Stimulated activated CD8-positive, alpha-beta memory T cell treated with anti-CD3 and anti-CD28 coated beads, Interleukin-7, amount 100 ng/mL, for 1 hour (primary cell): ENCODE measurements at places on chromosomes 3 and 15.

DNA sequence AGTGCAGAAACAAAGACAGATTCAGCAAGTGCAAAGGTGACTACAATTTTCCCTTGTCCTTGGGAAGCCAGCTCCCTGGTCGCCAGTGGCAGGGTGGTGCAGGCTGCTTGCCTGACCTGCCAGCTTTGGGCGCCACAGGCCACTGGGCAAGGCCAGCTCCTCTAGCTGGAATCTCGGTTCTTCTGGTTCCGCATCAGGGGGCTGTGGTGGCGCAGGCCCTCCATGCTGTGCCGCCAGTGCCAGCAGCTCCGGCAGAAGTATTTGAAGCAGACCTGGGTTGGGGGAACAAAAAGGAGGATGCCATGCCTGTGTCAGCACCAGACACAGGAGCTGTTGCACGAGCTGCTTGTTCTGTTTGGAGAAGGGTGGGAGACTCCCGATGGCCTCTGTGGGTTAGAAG is 4.2 kb upstream of the RPS17 start:
- no peak for DNase-seq

- DNase-seq = no peak
Observed at GRCh38 chr3:48983096-48983495, 6.9 kb upstream of the P4HTM start.

GRCh38 chr3:57706462-57706861 is 13.6 kb upstream of the DENND6A start:
- DNase-seq = no peak

GRCh38 chr3:48278884-48279559 is 38.1 kb downstream of the ZNF589 start:
- DNase-seq = no peak

DNA sequence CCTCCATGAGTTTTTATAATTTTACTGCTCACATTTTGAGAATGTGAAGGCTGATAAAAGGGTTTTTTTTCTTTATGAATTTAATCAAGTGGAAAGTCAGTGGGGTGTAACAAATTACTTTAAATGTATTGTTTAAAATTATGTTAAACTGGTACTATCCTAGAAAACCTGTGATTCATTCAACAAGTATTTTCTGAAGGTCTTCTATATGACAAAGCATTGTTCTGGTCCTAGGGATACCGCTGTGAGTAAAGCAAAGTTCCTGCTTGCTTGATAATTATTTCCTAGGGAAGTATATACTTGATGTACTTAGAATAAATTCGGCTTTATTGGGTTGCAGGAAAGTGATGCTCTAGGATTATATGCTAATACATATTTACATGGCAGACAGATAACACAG is 152.8 kb upstream of the GOLGA6L4 start:
- no peak for DNase-seq

DNA sequence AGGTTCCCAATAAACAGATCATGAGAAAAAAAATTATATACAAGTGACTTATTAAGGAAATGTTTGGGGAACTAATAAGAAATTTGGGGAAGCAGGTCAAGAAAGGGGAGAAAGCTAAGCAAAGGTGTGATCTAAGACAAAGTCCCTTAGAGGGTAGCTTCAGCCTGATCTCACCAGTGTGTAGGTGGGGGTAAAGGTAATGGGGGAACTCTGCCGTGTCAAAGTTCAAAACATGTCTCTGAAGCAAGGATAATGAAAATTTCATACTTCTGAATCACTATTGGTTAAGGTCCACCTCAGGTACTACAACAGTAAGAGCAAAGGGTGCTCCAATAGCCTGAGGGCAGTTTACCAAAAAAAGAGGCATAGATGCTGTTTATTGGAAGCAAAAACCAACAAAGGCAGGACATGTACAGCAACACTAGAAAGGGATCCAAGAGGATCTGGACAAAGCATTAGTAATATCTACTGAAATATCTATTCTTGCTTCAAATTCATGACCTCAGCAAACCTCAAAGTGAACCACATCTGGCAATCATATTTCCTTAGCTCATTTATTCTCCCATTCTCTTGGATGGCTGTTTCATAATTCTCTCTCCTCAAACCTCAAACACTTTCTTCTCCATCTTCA is 6.9 kb downstream of the ACAD11 start:
- no peak for DNase-seq
